Foreskin keratinocyte (primary cell): ENCODE measurements at places on chromosomes 3 and 15.

- DNase-seq, result peak; percentile 72
Measured at GRCh38 chr3:101780661-101781060, 1.6 kb downstream of the NXPE3 start.

GRCh38 chr3:84755860-84756259 is 202.9 kb upstream of the CADM2 start:
- DNase-seq, result no peak

GRCh38 chr3:32256206-32256605 is 17.7 kb downstream of the CMTM8 start:
- DNase-seq, result no peak

- DNase-seq, result peak; percentile 98
Measured at GRCh38 chr3:52406231-52406661, 38.7 kb downstream of the SEMA3G start.
